ENCODE measurements at places on chromosomes 2 and 18.

- no peak for DNase-seq
Measured at GRCh38 chr2:118668431-118669424, 178.7 kb downstream of the EN1 start.

DNA sequence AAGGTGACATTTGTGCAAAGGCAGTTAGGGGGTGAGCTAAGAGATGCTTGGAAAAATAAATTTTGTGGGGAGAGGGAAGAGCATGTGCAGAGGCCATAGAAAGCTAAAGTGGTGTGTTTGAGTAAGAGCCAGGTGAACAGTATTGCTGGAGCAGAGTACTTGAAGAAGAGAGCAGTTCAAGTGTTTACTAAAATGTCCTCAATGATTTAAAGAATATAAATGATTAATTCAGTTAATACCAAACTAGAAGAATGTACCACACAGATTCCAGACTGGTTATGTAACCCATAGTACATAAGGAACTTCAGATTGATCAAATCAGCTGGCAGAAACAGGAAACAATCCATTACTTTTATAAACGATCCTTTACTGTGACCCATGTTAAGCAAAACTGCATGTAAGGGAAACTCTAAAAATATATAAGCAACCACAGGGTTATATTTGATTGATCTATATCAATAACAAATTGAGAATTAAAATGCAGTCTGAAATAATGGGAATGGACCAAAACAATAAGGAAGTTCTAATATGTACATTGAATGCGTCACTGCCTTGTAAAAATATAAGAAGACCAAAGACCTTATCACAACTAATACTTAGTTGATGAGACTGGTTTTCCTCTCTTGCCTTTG lies 76.9 kb downstream of the LDAH start:
- peak; percentile 34 for DNase-seq

GRCh38 chr18:52723550-52723970 lies 383.6 kb downstream of the DCC start:
- no peak for DNase-seq

GRCh38 chr18:903701-904100 lies 970 bp upstream of the ADCYAP1 start:
- no peak for DNase-seq

DNA sequence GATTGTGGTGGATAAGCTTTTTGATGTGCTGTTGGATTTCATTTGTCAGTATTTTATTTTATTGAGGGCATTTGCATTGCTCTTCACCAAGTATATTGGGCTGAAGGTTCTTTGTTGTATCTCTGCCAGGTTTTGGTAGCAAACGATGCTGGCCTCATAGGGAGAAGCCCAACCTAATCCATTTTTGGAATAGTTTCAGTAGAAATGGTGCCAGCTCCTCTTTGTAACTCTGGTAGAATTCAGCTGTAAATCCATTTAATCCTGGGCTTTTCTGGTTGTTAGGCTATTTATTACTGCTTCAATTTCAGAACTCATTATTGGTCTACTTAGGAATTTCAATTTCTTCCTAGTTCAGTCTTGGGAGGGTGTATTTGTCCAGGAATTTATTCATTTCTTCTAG lies 309.8 kb upstream of the SETBP1 start:
- DNase-seq = no peak

- DNase-seq = no peak
Measured at GRCh38 chr2:202847693-202848524, 23.7 kb downstream of the ICA1L start.

DNA sequence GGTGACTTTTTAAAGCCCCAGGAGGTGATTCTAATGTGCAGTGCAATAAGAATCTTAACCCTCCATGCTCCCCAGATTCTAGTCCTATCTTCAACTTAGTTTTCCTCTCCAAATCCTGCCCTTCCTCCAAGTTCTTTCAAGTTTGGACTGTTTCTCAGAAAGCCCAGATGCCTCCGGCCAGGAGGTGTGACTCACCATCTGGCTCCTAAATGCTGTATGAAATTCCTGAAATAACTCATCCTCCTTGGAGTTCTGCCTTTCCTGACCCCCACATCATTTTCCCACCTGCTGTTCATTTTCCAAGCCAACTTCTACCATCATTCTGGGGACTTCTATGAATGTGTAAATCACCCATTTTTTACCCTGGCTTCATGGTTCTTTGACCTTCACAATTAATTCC lies 118.2 kb upstream of the NOL4 start:
- no peak for DNase-seq
